ENCODE measurements at places on chromosomes 2 and 18. TPM values are rescaled to one million over a fixed set of nuclear protein-coding genes. Genes with fewer than 3 reads are reported as not detected.

GRCh38 chr2:223488814-223489213 lies 113.3 kb downstream of the SCG2 start:
- H3K27me3 ChIP-seq = no peaks in the 10 kb centered on the region
- H3K4me1 ChIP-seq = peaks cover 6% of the 10 kb centered on the region
- no peak overlapping the region for H3K4me3 ChIP-seq
- DNase-seq = no peak

DNA sequence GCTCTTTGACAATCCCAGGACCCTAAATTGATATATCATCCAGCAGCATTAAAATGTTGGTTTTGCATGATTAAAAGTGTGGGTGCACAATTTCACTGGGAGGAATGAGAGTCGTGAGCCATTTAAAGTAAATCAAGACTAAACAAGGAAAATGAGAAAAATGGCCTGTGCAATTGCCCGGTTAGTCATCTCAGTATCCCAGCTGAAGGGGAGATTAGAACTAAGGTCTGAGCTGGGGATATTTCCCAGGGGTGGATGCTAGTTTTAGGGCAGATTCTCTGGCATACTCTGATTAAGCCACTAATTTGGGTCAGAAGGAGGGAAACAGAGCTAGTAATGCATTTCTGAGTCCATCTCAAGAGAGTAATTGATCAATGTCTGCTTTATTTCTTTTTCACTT lies 177.2 kb downstream of the EN1 start:
- no peaks in the 10 kb centered on the region for H3K36me3 ChIP-seq
- no peak overlapping the region for H3K27ac ChIP-seq
- no peaks in the 10 kb centered on the region for H3K4me1 ChIP-seq

PDCL3 gene
- total RNA-seq = 42.5 TPM

PSMD1 gene
- 180 TPM for total RNA-seq

GRCh38 chr2:97816411-97816810 lies 103.0 kb downstream of the ZAP70 start:
- DNase-seq = no peak
- H3K27me3 ChIP-seq = no peaks in the 10 kb centered on the region
- no peak overlapping the region for H3K27ac ChIP-seq
- H3K4me1 ChIP-seq = peaks cover 1% of the 10 kb centered on the region
- peaks cover 29% of the 10 kb centered on the region for H3K36me3 ChIP-seq
- H3K4me3 ChIP-seq = no peak overlapping the region

GRCh38 chr2:83282841-83283240 lies 1176.2 kb downstream of the SUCLG1 start:
- H3K27ac ChIP-seq = no peak overlapping the region
- no peaks in the 10 kb centered on the region for H3K4me1 ChIP-seq

DNA sequence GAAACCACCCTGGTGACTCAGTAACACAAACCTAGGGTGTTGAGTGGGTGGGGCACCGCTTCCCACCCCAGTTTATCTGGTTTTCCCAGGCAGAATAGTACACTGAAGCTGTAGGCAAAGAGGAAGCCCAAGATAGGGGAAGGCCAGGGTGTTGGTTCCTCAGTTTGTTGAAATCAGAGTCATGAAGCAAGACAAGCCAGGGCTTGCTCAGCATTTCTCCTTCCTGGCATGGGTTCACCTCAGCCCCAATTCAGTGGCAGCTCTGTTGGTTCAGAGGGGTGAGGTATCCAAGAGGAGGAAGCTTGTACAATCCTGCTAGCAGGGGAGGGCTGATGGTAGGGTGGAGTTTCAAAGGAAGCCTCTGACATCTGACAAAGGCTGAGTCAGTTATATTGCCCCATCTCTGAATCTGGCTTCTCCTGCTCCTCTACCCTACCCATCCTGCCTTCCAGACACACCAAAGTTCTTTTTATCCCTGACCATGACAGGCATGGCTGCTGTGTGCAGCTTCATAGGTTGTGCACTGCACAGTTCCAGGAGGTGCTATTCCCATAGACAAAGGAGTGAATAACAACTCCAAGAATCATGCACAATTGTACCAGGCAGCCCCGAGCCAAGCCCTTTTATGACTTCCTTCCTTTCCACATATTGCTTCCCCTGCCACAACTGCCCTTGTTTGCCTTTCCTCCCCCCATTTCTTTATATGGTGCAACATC lies 24.9 kb upstream of the RAB10 start:
- no peak overlapping the region for H3K27ac ChIP-seq
- H3K4me1 ChIP-seq = peaks cover 2% of the 10 kb centered on the region
- no peak overlapping the region for H3K4me3 ChIP-seq
- no peaks in the 10 kb centered on the region for H3K27me3 ChIP-seq
- H3K36me3 ChIP-seq = no peaks in the 10 kb centered on the region

DNA sequence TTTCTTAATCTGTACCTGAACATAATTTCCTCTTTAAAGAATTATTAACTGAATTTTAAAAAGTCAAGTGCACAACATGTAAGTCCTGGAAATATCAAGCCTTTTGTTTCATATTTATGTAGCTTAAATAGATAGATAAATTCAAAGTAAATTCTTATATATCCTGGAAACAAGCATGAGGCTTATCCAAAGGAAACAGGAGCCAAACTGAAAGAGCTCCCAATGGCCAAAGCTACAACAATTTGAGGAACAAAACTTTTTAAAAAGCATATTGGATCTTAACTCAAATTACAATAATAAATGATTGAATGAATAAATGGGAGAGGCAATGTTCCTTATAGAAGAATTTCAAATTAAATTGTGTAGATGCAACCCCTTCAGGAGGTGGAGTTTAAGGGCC lies 679.1 kb downstream of the METTL4 start:
- no peaks in the 10 kb centered on the region for H3K27me3 ChIP-seq
- no peaks in the 10 kb centered on the region for H3K36me3 ChIP-seq
- H3K27ac ChIP-seq = no peak overlapping the region
- DNase-seq = no peak
- no peak overlapping the region for H3K4me3 ChIP-seq

CHMP1B gene
- 27.3 TPM for total RNA-seq
